NCI-H2081 (cell line): ENCODE measurements at places on chromosomes 13 and 19.

- DNase-seq = no peak
Observed at GRCh38 chr13:35549481-35549880, 73.0 kb upstream of the MAB21L1 start.

DNA sequence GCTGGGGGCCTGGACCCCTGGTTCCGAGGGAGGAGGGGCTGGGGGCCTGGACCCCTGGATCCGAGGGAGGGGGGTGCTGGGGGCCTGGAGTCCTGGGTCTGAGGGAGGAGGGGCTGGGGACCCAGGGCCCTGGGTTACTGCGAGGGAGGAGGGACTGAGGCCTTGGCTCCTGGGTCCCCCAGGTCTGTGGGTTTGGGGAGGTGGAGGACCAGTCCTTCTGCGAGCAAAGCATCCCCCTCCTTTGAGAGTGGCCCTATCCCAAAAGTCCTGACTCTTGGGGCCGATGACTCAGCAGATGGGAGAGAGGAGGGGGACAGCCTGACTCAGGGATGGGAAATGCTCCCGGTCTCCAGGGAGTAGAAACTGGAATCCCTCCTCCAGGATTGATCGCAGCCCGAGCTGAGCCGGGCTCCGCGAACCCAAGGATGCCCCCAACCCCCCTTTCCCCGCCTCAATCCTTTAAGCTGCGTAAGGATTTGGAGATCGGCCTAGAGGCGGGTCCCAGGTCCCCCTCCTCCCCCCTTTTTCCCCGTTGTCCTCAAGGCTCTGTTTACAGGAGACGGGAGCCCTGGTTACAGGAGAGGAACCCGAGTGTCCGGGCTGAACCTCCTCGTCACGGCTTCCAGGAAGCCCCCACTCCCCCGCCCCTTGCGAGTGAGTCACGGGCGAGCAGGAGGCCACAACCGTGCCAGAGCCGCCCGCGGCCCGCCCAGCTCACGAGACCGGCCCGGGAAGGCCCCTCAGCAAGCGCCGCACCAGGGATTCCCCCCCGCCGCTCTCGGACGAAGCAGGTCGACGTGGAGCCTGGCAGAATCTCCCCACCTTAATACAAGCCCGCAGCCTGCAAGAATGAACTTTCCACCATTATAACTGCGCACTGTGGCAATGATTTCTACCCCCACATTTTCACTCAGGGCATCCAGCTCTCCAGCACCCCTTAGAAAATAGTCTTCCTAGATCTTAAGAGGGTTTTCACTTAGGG lies 3.0 kb upstream of the ZFP36 start:
- DNase-seq = no peak

- DNase-seq = no peak
Observed at GRCh38 chr13:77513719-77514335, 21.7 kb upstream of the SCEL start.

GRCh38 chr19:11982526-11982925 lies 17.7 kb downstream of the ZNF763 start:
- no peak for DNase-seq

DNA sequence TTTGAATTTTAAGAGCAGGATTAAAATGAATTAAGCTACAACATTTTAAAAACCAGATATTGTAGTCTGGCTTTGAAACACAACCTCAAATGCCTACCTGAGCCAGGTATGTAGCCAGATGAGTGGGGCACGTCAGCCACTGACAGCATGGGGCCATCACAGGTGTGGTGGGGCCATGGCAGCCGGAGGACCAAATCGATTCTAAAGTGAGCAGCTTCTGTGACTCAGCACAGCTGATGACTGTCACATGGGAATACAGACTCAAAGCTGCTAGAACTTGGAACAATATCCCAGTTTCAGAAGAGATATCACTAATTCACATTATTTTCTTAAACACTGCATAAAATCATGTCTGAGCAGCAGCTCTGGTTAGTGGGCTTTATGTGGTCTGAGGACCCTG lies 52.8 kb downstream of the SERP2 start:
- DNase-seq = no peak

GRCh38 chr19:17848595-17849292 lies 962 bp upstream of the JAK3 start:
- no peak for DNase-seq

- no peak for DNase-seq
Observed at GRCh38 chr13:113554333-113554700, 30.2 kb upstream of the TFDP1 start.

DNA sequence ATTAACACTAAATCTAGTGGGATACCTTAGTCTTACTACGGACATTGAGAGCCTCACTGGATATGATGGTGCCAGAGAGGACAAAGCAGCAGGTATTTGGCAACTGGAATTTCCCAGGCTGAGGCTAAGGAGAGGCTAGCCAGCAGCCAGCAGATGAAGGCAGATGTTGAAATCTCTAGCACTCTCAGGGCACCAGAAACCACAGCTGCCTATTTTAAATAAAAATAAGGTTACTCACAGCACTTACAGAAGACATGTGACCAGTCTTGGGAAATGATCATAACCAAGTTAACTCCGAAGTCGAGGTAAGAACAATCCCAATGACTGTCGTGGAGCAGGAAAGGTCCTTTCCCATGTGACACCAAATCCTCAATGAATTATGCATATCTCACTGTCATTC lies 1726.0 kb downstream of the EFNB2 start:
- DNase-seq = no peak

GRCh38 chr19:37513397-37513796 lies 6.7 kb downstream of the ZNF793 start:
- no peak for DNase-seq

- DNase-seq = no peak
Observed at GRCh38 chr19:30029721-30030510, 87.9 kb downstream of the URI1 start.

DNA sequence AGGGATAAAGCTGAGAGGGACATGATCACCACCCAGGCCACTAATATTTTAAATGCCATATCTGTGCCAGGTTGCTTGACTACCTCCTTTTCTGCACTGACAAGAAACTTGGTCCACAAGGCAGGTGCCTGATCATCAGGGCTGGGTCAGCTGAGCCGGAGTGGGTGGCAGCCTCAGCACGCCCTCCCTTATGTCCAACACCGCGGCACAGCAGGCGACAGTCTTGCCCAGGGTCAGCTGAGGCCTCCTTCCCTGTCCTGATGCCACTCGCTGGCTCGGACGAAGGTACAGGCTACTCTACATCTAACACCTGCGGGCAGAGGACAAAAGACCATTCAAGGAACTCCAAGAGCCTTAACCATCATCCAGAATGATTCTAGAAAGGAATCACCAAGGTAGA lies 16.9 kb downstream of the ZC3H4 start:
- DNase-seq = no peak

DNA sequence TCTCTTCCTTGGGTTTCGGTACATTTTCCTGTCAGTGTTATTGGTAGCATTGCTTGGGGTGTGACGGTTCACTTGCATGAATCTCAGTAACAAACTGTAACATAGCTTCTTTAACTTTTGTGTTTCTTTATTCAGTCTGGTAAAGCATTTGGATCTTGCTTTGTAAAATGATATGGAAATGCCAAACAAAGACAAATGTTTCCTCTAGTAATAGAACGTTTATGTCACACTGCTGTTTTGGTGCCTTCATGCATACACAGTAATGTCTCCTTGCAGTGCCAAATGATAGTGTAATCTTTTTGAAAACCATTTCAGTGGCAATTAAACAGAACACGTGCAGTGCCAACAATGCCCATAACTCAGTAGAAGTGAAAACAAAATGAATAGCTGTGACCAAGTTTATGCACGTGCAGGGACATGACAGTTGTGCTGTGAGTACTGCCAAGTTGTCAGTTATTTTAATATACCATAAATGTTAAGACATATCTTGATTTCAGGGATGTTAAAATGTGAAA lies 110.8 kb downstream of the RXFP2 start:
- peak; percentile 64 for DNase-seq

GRCh38 chr19:46356149-46357055 lies 9.5 kb downstream of the PPP5C start:
- no peak for DNase-seq

DNA sequence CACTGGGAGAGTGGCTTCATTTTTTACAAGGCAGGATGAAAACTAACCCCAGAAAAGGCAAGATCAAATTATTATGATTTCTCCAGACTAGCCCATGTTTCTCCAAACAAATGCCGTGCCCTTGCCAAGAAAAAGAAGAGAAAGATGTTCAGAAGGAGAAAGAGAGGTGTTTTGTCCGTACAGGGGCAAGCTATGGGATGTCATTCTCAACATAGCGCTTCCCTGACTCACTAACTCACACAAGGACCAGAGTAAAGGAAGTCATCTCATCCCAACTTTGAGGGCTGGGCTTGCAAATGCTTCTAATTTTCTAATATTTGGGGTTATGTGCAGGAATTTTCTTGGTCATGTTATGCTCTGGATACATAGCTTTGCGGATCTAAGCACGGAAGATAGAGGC lies 224.2 kb upstream of the MAB21L1 start:
- no peak for DNase-seq

DNA sequence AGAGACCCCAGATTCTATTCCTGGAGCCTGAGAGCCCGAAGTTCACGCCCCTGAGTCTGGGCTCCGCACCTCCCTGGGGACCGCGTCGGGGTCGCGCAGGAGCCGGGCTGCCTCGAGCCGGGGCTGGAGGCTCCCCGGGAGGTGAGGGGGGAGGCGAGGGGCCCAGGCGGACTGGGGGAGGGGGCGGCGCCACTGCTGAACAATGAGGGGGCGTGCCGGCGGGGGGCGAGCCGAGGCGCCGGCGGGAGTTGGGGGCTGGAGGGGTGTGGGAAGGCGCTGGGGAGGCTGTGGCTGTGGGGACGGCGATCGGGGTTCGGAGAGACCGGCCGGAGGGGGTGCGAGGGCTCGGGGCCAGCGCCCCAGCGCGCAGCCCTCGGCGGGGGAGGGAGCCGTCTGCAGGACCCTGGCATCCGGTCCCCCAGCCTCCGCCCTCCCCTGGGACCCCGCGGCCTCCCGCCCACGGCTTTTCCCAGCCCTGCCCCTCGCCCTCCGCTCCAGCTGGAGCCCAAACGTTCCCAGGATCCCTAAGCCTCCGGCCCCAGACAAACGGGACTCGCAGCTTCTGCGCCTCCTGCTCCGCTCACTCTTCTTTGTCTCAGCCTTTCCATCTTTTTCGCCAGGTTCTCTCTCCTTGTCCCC lies 922 bp downstream of the PLEKHG2 start:
- peak; percentile 20 for DNase-seq

DNA sequence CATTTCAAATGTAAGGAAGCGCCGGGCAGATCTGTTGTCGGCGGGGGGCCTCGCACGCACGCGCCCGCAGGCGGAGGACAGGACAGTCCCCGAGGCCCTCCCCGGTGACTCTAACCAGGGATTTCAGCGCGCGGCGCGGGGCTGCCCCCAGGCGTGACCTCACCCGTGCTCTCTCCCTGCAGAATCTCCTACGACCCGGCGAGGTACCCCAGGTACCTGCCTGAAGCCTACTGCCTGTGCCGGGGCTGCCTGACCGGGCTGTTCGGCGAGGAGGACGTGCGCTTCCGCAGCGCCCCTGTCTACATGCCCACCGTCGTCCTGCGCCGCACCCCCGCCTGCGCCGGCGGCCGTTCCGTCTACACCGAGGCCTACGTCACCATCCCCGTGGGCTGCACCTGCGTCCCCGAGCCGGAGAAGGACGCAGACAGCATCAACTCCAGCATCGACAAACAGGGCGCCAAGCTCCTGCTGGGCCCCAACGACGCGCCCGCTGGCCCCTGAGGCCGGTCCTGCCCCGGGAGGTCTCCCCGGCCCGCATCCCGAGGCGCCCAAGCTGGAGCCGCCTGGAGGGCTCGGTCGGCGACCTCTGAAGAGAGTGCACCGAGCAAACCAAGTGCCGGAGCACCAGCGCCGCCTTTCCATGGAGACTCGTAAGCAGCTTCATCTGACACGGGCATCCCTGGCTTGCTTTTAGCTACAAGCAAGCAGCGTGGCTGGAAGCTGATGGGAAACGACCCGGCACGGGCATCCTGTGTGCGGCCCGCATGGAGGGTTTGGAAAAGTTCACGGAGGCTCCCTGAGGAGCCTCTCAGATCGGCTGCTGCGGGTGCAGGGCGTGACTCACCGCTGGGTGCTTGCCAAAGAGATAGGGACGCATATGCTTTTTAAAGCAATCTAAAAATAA lies 18.2 kb downstream of the IL17D start:
- DNase-seq = no peak

GRCh38 chr13:46184277-46184699 lies 2.3 kb upstream of the LCP1 start:
- no peak for DNase-seq

GRCh38 chr19:33688171-33688992 lies 66.6 kb downstream of the CHST8 start:
- DNase-seq = no peak

GRCh38 chr13:100473501-100474044 lies 115.0 kb downstream of the GGACT start:
- no peak for DNase-seq

DNA sequence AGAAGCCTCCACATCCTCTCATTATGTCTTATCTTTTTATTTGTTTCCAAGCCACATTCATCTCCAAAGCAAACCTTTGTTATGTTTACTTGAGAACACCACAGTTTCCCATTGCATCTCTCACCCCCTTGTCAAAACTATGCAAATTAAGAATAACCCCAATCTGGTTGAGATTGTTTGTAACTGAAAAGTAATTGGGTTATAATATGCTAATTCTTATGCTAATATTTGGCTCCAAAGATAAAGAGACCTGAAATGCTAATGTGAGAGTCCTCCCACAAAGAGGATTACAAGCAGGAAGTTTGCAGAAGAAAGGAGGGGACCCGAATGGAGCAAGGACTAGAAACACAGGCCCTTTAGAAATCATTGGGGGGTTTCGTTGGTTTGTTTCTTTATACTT lies 92.9 kb upstream of the UBL3 start:
- DNase-seq = no peak

DNA sequence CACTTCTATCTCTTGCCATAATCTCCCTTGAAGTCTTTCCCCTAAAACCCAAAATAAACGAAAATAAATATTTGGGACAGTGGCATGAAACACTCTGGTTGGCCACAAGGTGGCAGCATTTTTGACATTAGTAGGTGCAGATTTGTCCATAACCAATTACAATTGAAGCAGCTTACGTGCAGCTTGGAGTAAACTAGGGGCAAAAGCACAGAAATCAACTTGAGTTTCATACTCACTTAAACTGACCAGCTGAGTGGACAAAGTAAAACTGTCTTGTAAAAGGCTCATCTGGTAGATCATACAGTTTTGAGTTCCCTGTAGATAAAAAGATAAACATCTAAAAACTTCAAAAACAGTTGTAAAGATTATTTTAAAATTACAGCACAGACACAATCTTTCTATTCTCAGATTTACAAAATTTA lies 18.8 kb downstream of the PDCD5 start:
- peak; percentile 38 for DNase-seq
